ENCODE measurements at places on chromosomes 4 and X.

DNA sequence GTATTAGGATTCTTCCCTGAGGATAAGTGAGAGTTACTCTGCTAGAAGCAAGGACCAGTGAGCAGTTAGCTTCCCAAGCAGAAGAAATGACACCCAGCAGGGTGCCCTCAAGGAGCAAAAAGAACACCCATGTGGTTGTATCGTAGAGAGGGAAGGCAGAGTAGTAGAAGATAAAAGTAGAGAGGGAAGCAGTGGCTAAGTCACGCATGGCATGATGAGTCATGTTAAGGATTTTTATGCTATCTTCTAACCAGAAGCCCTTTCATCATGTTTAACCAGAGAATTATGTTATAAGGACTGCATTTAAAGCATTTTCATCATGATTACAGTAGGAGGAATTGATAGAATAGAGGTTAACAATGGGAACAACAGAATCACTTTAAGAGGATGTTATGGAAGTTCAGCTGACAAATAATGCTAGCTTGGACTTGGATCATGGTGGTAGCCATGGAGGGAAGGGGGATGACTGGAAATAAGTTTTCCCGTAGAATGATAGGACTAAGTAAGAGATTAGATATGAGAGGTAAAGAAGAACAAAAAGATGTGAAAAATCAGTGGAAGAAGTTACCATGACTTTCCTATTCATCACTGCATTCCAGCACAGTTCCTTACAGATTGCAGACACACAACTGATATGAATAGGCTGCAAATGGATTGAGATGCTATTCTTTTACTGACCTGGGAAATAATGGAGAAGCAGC, 383.5 kb upstream of the INTU start:
- DNase-seq, result no peak

DNA sequence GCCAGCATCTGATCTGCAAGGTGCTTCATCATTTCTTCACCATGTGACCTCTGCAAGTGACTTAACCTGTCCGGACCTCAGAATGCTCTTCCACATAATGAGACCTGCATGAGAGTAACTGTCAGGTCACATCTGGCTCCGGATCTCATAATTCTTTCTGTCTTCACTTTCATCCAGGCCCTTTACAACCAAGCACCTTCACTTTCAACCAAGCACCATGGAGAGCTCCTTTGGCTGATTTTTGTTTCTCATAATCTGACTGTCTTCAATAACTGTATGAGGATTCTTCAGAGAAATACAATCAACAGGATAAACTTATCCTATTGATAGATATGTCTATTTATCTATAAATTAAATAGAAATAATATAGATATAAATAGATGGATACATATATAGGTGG, 148.1 kb downstream of the VCX3A start:
- no peak for DNase-seq

DNA sequence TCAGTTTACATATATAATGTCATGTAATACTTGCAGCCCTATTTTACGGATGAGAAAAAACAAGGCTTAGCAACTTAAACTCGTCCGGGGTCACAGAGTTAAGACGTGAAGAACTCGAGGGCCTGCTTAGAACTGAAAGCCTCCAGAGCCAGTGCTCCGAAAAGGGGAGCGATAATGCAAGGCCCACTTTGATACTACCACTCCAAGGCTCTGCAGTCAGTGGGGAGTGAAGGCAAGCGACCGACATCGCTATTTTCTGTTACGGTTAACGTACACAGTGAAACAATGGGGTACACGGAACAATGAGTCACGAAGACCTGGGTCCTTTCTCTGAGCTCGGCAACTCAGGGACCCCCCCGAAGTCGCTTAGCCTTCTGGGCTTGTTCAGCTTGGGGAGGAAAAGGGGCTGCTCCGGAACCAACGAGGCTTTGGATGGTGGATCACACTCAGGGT, 965 bp downstream of the PPA2 start:
- no peak for DNase-seq

DNA sequence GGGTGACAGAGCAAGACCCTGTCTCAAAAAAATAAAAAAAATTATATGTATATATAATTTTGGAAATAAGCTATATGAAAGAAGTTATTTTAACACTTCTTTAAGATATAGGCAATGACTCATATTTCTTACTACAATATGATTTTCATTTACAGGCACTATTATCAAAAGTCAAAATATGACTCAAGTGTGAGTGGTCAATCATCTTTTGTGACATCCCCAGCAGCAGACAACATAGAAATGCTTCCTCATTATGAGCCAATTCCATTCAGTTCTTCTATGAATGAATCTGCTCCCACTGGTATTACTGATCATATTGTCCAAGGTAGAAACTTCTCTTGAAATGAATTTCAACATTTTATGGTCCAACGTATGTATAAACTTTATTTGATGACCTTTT, 20.8 kb downstream of the OCIAD1 start:
- DNase-seq, result no peak

- DNase-seq, result no peak
Observed at GRCh38 chrX:119132961-119133360, 5.3 kb upstream of the KIAA1210 start.

GRCh38 chr4:17580969-17581368, 4.0 kb downstream of the LAP3 start:
- no peak for DNase-seq

GRCh38 chrX:53688300-53688699, 1.8 kb upstream of the HUWE1 start:
- DNase-seq, result no peak

- no peak for DNase-seq
Observed at GRCh38 chr4:22356987-22357596, 158.8 kb downstream of the ADGRA3 start.

DNA sequence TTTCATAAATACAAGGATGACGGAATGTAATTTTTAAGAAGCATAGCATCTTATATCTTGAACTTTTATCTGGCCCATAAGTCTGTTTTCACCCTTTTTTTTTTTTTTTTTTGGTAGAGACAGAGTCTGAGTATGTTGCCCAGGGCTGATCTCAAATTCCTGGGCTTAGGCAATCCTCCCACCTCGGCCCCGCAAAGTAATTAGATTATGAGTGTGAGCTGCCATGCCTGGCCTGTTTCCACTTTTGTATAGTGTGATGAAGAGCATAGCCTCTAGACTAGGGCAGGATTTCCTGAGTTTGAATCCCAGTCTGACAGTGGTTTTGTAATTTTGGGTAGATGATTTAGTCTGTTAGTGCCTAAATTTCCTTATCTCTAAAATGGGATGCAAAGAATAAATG, 11.0 kb downstream of the STIM2 start:
- DNase-seq, result no peak

DNA sequence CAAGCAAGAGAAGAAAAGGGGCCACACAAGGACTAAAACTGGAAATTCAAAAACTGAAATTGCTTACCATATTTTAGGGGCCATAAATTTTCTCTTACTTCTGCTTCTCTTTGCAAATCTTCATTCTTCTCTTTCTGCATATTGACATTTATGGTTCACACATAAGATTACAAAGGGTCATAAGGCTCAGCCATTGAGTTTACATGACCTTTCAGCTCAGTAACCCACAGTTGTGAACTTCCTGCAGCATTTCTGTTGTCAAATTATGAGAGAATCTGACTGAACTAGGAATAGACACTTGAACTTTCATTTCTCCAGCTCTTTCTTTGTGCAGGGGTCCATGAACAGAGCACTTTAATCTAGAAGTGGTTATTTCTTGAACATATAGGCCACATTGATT, 434.8 kb upstream of the CT83 start:
- no peak for DNase-seq

DNA sequence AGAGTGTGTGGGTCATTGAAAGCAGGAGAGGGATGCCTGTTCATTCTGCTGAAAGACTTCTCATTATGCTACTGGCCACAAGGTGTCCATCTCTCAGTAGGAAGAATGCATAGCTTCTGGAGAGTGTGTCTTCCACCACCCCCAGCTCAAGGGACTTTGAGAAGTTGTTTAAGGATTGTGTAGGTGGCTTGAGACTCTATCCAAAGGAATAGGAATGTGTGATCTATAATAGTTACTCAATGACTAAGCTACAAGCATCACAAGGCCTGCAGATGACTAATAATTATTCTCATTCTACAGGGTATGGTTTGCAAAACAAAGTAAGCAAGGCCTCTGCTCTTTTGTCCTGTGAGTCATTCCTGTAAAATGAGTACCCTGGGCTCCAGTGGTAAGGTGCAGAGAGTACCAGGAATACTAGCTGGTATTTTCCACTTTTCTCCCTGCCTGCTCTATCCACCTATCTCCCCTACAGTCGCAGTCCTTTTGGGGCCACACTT, 279.8 kb upstream of the BOD1L1 start:
- DNase-seq, result no peak

DNA sequence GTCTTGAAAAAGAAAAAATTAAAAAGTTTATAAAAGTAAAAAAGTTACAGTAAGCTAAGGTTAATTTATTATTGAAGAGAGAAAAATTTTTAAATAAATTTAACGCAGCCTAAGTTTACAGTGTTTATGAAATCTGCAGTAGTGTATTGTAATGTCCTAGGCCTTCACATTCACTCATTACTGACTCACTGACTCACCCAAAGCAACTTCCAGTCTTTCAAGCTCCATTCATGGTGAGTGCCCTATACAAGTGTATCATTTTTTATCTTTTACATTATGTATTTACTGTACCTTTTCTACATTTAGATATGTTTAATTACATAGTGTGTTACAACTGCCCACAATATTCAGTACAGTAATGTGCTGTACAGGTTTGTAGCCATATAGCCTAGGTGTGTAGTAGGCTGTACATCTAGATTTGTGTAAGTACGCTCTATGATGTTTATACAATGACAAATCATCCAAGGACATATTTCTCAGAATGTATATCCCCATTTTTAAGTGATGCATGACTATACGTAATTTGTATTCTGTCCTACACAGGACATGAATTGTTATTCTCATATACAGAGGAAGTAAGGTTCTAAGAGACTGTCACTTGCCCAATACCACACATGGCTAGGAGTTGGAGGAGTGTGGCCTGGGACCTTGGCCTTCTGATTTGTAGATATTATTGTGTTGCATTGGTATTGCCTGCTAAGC, 19.5 kb upstream of the PDCL2 start:
- DNase-seq, result no peak

GRCh38 chr4:120870279-120870673, 52.2 kb downstream of the PRDM5 start:
- no peak for DNase-seq

GRCh38 chr4:20391198-20391597, 139.5 kb downstream of the SLIT2 start:
- no peak for DNase-seq

DNA sequence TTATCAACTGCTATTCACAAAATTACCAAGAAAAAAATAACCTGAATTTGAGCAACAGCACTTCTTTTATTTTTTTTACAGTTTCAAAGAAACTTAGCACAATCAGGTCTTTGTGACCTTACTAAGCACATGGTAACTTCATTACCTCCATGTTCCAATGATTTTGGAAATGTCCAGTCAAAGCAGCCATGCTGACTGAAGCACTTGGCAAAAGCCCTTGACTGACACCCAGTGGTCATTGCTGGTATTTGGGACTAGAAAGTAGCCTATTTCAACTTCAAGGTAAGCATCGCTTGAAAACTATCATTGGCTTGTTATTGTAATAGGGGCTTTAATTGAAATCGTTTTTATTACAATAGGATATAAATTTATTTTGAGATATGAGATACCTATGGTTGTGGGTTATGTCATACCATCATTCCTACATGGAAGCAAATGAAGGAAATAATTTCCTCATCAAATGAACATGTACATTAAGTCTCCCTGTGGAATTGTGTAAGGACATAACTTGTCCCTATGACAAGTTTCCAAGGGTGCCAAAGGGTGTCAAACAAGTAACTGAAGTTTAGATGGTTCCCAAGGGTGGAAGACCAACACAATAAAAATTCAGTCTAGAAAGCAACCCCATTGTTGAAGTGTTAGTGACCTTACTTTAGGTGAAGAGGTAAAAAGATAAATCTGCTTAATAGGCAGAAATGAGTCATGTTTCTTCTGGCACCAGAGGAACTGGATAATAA, 15.2 kb upstream of the ANXA10 start:
- DNase-seq, result no peak

GRCh38 chr4:138609943-138610350, 367.8 kb upstream of the SLC7A11 start:
- no peak for DNase-seq

GRCh38 chr4:39750216-39750615, 52.3 kb downstream of the UBE2K start:
- DNase-seq, result no peak

GRCh38 chrX:16946971-16947562, 609 bp downstream of the REPS2 start:
- no peak for DNase-seq

GRCh38 chr4:97367878-97368277, 775.4 kb downstream of the STPG2 start:
- no peak for DNase-seq

DNA sequence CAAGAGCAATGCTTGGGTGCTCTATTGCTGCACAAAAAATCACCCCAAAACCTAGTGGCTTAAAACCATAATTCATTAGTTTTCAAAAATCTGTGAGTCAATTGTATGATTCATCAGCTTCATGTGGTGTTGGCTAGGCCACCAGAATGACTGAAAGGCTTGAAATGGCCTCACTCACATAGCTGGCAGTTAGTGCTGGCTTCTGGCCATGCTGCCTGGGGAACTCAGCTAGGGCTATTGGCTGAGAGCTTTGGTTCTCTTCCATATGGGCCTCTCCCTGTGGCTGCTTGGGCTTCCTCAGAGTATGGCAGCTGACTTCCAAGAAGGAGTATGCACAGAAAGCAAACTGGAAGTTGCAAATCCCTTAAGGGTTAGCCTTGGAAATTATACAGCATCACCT, 3.1 kb upstream of the MTMR1 start:
- no peak for DNase-seq

DNA sequence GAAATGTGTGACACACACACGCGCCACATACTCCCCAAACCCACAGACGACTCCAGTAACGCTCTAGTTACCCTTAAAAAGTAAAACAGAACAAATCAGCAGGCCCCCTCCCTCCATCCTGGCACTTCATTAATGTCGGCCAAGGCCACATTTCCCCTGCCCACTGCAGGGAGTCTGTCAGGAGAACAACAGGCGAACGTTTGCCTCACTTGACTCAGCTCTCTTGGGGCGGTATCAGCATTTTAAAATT, 671 bp upstream of the FHIP1A start:
- no peak for DNase-seq

DNA sequence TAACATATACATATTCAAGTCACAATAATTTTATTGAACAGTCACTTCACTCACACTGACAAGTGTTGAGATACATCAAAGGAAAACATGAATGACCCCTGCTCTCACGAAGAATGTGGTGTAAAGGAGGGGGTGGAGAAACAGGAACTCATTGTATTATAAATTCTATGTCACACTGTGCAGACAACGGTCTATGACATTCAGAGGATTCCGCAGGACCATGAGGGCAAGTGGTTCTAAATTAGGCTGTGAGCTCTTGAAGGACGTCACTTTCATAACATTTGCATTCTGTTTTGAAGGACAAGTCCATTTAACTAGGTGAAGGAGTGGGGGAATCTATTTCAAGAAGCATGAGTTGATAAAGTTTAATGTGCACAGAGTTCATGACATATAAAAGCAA, 415.2 kb upstream of the HS3ST1 start:
- no peak for DNase-seq

Data from stimulated activated CD4-positive, alpha-beta T cell treated with anti-CD3 and anti-CD28 coated beads, TNF-alpha, amount 100 ng/mL, for 1 hour (primary cell).